CD8-positive, alpha-beta memory T cell (primary cell): ENCODE measurements at places on chromosomes 12 and 14.
A peak's percentile ranks its signal among the peaks of the same experiment; 100 is the strongest.

GRCh38 chr12:66288121-66288520 lies 14.2 kb upstream of the HELB start:
- peak; percentile 9 for DNase-seq

GRCh38 chr12:29756741-29757390 lies 26.9 kb downstream of the TMTC1 start:
- DNase-seq: no peak

GRCh38 chr12:6542209-6543009 lies 8.1 kb downstream of the GAPDH start:
- no peak for DNase-seq

DNA sequence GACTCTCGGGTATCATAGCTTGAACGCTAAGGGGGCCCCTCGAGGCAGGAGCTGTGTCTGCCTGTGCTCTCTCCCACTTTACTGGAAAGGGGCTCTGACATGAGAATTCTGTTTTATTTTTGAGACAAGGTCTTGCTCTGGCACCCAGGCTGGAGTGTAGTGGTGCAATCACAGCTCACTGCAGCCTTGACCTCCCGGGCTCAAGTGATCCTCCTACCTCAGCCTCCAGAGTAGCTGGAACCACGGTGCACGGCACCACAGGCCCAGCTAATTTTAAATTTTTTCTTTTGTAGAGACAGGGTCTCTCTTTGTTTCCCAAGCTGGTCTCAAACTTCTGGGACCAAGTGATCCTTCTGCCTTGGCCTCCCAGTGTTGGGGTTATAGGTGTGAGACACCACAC lies 77.7 kb downstream of the PAPOLA start:
- DNase-seq: no peak

- DNase-seq: no peak
Observed at GRCh38 chr14:28777471-28778137, 11.0 kb downstream of the FOXG1 start.

DNA sequence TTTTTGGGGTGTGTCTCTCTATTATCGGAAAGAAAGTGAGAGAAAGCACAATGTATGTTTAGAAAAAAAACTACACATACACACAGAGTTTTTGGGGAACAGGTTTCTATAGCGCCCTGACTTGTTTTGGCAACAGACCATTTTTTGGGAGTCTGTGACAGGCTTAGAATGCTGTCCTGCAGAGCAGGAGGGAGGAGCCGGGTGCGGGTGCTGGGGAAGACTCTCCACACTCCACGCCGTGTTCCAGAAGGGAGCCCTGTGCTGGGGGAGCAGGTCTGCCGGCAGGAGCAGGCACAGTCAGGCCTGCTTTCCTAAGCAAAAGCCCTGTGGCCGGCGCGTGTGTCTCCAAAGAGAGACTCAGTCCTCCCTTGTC lies 26.5 kb downstream of the CD9 start:
- DNase-seq: no peak

- no peak for DNase-seq
Observed at GRCh38 chr14:67987606-67988005, 168.0 kb downstream of the RAD51B start.

GRCh38 chr14:28102001-28102400 lies 664.6 kb upstream of the FOXG1 start:
- DNase-seq: no peak

GRCh38 chr12:132419631-132420246 lies 70.2 kb upstream of the FBRSL1 start:
- no peak for DNase-seq

GRCh38 chr12:113683574-113683973 lies 211.9 kb upstream of the LHX5 start:
- DNase-seq: no peak

- DNase-seq: no peak
Observed at GRCh38 chr12:12684375-12685106, 11.4 kb downstream of the GPR19 start.

DNA sequence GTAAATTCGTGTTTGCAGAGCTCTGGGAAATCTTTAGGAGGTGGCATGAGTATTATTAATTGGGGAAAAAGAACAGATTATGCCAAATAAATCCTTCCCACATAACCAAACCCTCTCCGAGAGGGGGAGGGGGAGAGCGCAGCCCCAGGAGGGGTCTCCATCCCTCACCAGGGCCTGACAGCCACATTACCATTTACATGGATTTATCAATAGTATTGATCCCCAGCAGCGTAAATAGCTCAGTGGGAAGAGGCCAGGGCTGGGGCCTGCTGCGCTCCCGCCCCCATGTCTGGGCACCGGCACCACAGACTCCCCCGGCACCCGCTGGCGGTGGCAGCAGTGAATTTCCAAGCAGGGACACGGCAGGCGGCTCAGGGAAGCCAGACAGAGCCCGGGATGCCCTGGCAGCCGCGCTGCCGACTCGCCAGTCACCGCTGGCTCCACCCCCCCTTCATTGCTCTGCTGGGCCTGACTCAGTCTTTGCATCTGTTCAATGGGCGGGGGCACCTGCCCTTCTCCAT lies 2.4 kb downstream of the NCOR2 start:
- DNase-seq: no peak

DNA sequence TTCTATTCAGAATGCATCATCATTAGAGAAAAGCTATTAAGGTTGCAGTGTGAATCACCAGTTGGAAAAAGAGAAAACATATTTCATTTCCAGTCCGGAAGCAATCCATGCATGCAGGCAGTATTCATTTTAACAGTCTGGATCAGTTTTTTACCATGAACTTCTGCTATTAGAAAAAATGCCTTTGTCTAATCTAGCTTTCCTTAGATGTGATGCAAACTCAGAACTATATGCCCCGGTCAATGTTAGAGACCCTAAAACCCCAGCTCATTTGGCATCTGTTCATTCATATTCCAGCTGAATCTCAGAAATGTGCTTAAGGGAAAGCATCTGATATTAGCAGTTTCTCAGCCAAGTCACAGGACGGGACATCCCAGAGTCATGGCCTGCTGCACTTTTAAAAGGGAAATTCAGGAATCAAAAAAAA lies 8.5 kb downstream of the IRAK3 start:
- DNase-seq: no peak

GRCh38 chr12:10067942-10068341 lies 30.8 kb downstream of the CLEC1A start:
- DNase-seq: no peak

DNA sequence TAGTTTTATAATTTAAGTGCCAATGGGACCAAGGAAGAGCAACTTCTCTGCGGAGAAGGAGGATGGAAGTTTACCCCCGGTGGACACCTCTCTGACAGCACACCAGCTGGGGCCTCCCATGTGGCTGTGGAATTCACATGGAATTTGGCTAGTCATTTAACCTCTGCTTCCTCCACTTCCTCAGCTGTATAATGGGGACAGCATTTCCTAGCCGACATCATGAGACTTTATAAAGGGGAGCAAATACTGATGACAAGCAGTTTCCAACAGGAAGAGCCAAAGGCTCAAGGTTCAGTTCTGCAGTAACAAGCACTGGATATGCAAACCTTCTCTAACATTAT lies 7.5 kb downstream of the DUSP6 start:
- DNase-seq: no peak

- DNase-seq: no peak
Observed at GRCh38 chr12:105057174-105057573, 27.1 kb downstream of the ALDH1L2 start.

GRCh38 chr14:30553311-30553989 lies 5.5 kb upstream of the G2E3 start:
- DNase-seq: no peak

DNA sequence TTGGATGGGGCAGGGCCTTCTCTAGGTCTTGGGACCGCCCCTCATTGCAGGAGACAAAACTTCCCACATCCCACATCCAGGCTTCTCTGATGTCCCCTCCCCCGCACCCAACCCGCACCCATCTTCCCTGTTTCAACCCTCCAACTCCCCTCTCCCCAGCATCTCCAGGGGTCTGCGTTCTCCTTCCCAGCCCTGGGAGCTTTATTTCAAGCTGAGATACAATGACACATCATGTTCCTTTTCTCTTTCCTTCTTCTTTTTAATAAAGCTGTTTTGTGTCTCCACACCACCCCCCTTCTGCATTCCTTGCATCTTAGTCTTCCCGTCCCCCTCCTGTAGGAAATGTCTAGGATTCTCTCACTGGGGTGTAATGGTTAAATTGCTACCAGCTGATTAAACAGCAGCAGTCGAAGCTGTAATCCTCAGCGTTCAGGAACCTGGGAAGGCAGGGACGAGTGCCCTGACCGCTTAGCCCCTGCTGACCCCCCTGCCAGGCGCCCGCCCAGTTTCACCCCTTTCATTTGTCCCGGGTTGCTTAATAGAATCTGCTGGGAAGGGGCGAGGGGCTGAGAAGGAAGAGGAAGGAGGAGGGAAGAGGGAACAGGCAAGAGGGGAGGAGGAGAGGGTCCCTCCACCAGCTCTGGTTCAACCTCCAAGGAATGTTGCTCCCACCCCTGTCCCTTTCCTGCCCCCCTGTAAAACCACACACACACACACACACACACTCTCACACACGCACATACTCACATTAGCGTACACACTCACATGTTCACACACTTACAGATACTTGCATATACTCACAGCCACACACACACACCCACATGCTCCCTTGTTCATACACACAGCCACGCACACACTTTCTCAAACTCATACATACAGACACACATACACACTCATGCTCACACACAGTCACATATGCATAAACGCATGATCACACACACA lies 104.5 kb upstream of the MED13L start:
- DNase-seq: no peak

- no peak for DNase-seq
Observed at GRCh38 chr12:52229836-52230343, 3.2 kb upstream of the KRT7 start.

DNA sequence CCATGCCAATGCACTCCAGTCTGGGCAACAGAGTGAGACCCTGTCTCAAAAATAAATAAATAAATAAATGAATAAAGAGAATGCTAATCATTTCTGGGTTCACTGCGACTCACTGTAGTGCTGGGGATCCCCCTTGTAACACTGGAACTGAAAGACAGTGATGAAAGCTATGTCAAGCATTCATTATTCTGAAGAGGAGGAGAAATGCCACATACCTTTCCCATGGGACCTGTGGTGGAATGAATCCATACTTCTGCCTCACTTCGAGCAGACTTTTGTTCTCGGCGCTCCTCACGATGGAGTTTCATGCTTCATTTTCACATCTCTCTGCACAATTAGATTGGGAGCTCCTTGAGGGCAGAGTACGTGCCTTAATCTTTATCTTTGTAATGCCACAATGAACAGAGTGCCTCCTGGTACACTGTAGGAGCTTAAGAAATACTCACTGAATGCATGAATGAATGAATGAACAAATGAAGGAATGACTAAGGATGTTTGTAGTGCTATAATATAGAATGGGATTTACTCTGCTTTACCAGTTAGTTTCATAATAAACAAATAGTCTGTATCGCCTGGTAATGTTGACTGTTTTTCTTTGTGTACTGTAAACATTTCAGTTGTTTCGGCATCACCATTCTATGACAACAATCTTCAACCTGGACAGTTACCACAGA lies 45.8 kb downstream of the DRAM1 start:
- DNase-seq: no peak

GRCh38 chr12:11821386-11822080 lies 172.1 kb downstream of the ETV6 start:
- no peak for DNase-seq

DNA sequence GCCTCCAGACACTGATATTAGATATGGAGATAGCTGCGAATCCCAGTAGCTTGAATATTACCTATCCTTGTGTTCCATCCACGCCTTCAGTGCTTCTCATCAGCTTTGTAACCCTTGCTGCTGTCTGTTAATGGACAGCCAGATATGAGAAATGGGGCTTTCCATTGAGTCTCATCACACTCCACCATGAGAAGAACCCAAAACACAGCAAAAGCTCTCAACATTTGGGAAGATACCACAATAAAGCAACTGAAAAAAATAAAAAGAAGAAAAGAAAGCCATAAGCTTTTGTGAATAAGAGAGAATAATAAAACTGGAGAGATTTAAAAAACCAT lies 225.4 kb downstream of the GALC start:
- no peak for DNase-seq

GRCh38 chr12:130195776-130196175 lies 33.5 kb downstream of the FZD10 start:
- DNase-seq: no peak

DNA sequence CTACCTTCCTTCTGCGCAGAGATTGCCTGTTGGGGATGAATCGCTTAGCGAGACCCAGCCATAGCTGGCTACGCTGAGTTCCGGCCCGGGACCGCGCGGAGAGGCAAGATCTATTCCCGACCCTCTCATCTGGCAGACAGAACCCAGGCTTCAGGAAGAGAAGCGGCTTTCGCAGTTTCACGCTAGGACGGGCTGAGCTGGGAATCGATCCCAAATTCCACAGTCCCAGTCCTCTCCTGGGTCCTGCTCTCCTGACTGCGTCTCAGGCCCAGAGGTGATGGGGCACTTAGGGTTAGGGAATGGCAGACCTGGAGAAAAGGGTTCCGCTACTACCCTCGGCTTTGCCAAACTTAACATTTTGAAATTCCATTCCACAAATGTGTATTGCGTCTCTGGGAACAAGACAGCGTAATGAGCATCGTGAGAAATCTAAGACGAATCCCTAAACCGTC lies 2.8 kb downstream of the PTPN21 start:
- DNase-seq: no peak

GRCh38 chr14:39376667-39377403 lies 55.4 kb downstream of the FBXO33 start:
- no peak for DNase-seq

DNA sequence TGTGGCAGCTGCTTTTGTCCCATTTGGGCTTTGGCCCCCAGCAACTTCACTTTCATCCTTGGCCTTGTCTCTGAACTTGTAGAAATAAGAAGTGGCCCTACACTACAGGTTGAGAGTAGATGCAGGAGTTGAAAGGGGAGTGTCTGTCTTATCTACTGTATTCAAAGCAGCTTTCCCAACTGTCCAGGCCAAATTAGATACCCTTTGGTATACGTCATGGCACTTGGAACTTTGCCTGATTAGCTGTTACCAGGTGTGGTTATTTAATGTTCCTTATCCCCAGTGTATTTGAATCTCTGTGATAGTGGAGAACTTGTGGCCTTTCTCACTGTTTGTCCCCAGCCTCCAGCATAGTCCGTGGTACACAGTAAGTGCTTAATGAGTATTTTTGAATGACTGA lies 33.5 kb downstream of the SUDS3 start:
- no peak for DNase-seq

DNA sequence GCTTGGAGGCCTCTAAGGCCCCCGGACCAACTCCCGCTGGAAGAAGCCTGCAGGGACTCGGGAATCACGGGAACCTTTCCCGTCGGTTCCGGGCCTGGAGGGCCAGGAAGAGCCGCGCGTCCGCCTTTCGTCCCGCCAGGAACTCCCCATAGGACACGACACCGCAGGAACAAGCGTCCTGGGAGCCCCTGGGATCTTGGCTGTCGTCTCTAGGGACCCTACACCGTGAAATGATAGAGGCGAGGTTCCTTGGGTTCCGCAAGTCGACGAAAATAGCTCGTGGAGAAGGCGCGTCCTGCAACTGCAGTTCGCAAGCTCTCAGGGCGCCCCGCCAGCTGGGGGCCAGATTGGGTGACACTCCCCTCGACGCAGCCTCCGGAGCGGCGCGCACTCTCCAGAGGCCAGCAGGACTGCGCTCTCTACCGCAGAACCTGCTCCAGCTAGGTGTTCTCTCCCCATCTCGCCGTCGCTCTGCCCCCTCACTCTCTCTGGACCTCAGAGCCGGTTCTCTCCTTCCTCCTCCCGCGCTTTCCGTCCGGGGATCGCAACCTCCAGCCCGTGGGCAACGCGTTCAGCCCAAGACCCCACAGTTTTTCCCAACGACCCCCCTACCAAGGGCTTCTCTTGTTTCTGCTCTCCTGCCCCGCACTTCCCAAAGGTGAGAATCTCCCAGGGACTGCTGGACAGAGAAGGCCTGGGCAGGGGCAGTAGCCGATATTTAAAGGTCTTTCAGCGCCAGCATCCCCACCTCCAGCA lies 776 bp downstream of the BMP4 start:
- no peak for DNase-seq

GRCh38 chr14:96167224-96168148 lies 37.2 kb upstream of the BDKRB2 start:
- DNase-seq: no peak
